ENCODE measurements at places on chromosomes 2 and 18.

- DNase-seq, result no peak
Observed at GRCh38 chr2:215514516-215514915, 78.6 kb upstream of the FN1 start.

DNA sequence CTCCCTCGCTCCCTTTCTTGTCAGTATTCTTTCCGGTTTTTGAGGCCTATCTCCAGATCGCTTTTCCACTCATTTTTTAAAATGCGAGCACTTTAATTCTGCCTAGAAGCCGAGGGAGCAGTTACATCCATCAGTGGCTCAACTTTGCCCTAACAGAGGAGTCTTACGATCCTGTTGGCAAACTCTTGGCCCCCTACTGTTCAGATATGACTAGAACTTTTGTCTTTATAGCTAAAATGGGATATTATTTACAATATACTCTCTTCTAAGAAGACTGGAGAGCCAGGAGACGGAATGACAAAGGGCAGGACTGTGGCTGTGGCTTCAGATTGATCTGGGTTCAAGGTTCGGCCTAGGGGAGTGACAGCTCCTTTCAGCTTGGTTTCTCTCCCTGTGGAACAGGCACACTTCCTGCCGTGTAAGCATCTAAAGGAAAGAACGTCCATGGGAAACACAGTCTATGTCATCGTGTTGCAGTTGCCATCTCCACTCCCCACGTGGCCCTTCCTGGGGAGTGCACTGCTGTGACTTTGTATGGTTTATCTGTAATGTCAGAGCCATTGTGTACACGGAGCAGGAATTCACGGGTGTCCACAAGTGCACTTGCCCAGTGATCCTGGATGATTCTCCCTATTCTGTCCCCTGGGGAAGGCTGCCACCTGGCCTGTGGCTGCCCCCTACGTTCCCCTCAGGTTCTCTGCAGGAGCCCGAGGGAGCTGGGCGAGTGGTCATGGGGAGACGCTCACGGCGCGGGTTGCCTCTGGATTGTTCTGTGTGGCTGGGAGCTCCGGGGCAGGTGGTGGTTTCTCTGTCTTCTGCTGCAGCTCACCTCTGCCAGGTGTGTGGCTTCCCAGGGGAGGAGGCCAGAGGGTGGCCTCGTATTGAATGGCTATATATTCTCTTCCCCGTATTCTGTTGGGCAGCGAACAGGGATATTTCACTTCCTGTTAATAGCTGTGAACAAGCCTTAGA is 222.0 kb downstream of the LDLRAD4 start:
- DNase-seq, result no peak

- DNase-seq, result no peak
Observed at GRCh38 chr2:236714080-236714479, 144.5 kb downstream of the ACKR3 start.

DNA sequence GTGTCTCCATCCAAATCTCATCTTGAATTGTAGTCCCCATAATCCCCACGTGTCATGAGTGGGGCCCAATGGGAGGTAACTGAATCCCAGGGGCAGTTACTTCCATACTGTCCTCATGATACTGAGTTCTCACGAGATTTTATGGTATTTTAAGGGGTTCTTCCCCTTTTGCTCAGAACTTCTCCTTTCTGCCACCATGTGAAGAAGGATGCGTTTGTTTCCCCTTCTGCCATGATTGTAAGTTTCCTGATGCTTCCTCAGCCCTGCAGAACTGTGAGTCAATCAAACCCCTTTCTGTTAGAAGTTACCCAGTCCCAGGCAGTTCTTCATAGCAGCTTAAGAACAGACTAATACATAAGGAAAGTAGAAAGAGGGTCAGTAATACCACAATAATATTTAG is 480.4 kb downstream of the KCNJ3 start:
- no peak for DNase-seq

DNA sequence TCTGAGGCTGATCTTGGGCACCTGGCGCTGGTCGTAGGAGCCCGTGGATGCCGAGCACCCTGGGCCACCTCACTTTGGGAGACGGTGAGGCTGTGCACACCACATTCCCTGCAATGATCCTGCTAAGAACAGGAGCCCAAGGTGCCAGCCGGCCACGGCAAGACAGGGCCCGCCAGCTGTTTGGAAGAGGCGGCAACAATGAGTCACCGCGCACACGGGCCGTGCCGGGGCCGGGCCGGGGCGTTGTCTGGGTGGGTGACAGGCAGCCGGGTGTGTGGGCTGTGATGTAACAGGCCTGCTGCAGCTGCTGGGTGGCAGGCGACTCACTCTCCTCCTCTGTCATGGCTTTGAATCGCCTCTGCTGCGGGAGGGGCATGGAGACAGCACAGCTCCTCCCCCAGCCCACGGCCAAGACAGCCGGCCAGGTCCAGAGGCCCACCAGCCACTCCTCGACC is 49.7 kb upstream of the ODC1 start:
- peak; percentile 76 for DNase-seq

DNA sequence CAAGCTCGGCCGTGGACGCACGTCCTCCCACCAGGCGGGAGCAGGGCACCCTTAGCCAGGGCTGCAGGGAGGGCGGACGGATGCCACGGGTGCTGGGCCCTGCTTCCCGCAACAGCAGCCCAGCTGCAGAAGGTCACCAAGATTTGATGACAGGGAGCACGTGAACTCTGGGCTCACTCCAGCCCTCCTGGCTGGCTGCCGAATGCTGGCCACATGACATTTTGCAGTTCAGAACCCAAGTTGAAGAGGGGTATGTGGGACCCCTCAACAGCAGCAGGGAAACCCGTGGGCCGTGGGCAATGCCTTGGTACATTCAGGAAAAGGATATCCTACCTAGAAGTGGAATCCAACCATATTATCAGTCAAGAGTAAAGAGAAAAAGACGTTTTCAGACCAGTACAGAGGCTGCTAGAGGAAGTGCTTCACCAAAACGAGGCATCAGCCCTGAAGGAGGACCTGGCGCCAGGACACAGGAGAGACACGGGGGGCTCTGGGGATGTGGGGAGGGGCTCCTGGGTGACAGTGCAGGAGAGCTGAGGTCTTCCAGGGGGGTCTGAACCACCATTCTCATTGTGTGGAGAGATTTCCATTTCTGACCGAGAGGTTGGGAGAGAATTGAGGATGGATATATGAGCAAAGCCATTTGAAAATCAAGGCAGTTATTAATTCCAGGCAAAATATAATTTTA is 107.4 kb upstream of the CTDP1 start:
- no peak for DNase-seq

GRCh38 chr2:150296770-150297546 is 190.5 kb downstream of the RND3 start:
- no peak for DNase-seq

- no peak for DNase-seq
Observed at GRCh38 chr2:237806334-237806733, 7.8 kb downstream of the RBM44 start.

DNA sequence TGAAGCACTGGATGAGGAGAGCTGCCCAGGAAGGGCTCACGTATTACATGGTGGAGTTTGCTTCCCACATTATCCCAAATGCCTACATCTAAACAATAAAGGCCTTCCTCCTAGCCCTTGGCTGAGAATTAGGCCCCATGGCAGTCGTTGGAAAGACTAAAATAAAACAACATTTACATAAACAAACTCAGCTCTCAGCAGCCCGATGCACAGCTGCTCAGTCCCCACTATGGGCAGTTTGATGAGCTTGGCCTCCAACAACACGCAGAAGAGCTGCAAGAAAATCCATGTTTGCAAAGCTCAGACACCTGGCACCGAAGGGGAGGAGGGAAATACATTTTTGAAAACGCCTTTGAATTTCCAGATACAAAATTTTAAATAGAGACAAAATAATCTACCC is 352.4 kb downstream of the EIPR1 start:
- DNase-seq, result no peak

GRCh38 chr2:30410217-30410616 is 36.8 kb upstream of the LCLAT1 start:
- DNase-seq, result peak; percentile 16

DNA sequence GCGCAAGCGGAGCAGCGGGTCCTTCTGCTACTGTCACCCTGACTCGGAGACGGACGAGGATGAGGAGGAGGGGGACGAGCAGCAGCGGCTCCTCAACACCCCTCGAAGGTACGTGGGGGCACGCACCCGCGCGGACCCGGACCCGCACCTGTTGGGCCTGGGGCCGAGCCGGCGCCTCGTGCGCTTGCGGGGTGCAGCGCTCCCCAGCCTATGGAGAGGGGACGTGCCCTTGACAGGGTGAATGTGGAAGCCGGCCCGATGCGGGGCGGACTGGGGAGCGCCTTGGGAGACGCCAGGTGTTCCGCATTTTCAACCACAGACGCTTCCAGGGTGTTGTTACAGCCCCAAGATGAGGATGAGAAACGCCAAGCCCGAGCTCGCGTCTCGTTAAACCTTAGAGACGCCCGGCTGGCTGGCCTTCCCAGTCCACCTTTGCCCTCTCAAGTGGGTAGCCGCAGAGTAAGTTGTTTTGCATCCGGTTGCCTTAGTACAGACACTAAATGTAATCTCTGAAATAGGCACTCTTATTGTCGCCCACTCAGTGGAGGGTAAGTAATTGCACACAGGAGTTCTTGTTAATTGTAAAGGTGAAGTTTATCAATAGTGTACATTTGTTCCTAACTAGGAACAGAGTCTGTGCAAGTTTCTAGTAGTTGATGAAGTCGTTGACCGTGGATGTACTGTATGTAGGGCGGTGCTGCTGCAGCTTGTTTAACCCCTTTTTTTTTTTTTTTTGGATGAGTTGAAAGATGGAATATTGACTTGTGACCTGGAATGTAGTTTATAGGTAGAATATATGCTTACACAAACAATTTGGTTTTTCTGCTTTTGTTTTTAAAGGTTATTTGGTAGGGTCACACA is 815 bp downstream of the GMCL1 start:
- peak; percentile 38 for DNase-seq

- DNase-seq, result no peak
Observed at GRCh38 chr2:158178646-158179045, 77.0 kb downstream of the UPP2 start.

DNA sequence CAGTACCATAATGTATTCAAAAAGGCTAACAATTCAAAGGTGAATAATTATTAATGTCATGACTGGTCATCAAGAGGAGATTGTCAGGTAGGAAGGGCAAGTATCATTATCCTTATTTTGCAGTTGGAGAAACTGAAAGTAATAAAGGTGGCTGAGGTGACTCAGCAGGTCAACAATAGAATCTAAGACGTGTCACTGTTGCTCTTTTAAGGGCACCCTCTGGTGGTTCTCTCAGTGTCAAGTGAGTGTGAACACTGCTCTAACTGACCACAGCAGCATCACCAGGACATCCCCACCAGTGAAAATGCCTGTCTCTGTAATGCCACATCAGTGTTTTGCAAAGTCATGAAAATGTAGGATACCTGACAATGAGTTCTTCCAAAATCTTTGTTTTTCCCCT is 69.7 kb downstream of the DCC start:
- no peak for DNase-seq

Measured in CD4-positive, alpha-beta T cell treated with Interleukin-2 at 100 ng/mL for 4 hours (primary cell).